ENCODE measurements at places on chromosomes 12 and 14.

DNA sequence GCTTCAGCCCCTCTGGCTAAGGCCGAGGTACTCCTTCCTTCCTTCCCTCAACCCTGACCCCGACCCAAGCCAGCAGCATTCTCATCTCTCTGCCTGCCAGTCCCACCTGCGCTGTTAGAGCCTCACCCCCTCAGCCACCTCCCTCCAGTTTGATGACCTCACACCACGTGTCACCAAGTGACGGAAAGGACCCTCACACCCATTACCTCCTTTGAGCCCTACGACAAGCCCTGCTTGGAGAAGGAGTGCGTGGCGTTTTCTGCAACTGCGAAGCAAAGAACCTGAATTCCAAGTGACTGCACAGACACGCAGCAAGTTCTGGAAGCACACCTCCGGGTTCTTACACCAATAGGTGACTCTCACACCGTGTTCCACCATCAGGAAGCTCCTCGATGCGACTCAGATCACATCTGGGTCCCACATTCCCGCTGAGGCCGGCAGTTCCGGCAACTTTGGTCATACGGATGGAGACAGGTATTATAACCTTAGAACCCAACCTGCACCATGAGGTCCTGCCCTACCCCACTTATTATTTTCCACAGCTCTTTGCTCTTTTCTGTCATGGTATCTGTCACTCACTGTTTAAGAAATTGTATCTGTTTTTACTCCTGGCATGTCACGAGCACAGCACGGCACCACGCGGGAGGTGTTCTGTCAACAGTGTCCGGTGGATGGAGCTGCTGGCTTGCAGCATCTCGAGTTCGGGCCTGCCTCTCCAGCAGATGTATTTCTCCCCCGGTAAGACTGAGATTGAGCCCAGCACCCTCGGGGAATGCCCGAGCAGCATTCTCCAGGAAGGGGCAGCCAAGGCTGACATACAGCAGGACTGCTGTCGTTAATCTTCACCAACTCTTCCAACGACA lies 5.0 kb upstream of the SLC6A12 start:
- no peak for DNase-seq

DNA sequence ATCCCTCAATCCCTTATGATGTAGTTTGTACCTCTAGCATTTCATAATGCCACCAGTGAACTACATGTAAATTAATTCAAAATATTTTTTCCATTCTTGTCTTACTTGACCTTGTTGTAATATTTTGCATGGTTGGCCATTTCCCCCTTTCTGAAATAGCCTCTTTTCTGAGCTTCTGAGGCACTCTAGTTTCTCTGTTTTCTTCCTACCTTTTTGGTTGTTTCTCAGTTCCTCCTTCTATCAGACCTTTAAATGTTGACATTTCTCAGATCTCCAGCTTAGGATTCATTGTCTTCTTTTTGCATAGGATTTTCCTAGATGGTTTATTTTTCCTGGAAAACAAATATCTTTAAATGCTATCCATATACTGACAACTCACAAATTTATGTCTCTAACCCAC lies 9.8 kb upstream of the RMST start:
- no peak for DNase-seq

GRCh38 chr14:53054457-53054856 lies 98.7 kb downstream of the DDHD1 start:
- no peak for DNase-seq

- no peak for DNase-seq
These were observed 225.8 kb upstream of the SOX5 start for GRCh38 chr12:24175284-24175683.

DNA sequence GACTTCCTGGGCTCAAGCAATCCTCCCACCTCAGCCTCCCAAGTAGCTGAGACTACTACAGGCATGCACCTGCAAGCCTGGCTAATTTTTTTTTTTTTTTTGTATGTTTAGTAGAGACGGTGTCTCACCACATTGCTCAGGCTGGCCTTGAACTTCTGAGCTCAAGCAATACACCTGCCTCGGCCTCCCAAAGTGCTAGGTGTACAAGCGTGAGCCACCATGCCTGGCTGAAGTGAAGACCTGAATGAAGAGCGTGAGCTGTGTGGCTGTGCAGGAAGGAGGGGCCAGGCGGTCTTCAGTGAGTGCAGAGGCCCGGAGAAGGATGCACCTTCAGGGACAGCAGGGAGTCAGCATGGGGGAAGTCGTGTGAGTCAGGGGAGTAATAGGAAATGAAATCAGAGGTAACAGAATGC lies 14.9 kb upstream of the NFKBIA start:
- no peak for DNase-seq

DNA sequence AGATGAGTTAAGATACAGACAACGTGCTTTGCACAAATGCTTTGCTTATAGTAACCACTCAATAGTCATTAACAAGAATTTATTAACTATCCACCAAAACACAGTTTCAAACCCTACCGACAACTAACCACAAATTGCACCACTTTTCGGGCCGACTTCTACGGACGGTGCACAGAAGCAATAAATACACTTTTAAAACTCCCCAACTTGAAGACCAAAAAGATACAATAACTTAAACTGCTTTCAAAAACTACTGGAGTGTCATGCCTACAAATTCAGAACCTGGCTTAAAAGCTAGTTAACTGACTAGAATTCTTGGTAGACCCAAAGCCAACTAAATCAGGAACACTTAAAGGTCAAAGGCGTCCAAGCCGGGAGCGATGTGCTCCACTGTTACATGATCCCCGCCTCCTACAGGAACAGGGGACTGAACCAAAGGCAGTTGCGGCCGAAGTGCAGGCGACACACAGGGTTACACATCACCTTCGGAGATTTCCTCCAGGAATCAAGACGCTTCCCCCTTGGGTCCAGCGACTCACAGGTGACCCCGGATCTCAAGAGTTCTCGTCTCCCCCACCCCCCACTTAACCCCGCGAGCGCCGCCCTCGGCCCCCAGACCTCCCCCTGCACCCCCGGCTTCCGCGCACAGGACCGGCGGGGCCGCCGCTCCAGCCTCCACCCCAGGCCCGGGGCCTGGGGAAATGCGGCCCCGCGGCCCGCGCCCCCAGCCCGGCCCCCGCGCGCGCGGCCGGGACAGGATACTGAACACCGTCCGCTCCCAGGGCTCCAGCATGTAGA lies 507 bp downstream of the SPTSSA start:
- DNase-seq = peak; percentile 82

- no peak for DNase-seq
These were observed 180.8 kb downstream of the EFCAB11 start for GRCh38 chr14:89773644-89774316.

DNA sequence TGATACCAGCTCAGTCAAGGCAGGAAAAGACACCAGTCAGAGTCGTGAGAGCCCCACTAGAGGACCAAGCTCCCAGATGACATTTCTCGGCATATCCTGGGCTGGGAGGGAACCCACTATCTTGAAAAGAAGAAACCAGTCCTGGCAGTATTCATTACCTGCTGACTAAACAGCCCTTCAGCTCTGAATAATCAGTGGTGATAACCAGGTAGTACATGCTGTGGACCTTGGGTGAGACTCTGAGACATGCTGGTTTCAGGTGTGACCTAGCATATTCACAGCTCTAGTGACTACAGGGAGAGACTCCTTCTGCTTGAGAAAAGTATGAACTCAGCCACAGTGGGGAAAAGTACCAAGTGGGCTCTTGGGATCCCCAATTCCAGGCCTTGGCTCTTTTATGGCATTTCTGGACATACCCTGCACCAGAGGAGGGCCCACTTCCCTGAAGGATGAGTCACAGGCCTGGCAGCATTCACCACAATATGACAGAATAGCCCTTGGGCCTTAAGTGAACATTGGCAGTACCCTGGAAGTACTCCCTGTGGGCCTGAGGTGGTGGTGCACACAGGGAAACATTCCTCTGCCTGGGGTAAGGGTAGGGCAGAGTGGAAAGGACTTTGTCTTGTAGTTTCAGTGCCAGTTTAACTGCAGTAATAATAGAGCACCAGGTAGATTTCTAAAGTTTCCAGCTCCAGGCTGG lies 82.6 kb upstream of the SLC38A4 start:
- DNase-seq = peak; percentile 14

GRCh38 chr14:70256601-70257000 lies 67.8 kb upstream of the SLC8A3 start:
- no peak for DNase-seq

- peak; percentile 56 for DNase-seq
These were observed 1.7 kb downstream of the M6PR start for GRCh38 chr12:8947737-8948136.

- no peak for DNase-seq
These were observed 89.2 kb downstream of the ARF6 start for GRCh38 chr14:49982082-49982481.

DNA sequence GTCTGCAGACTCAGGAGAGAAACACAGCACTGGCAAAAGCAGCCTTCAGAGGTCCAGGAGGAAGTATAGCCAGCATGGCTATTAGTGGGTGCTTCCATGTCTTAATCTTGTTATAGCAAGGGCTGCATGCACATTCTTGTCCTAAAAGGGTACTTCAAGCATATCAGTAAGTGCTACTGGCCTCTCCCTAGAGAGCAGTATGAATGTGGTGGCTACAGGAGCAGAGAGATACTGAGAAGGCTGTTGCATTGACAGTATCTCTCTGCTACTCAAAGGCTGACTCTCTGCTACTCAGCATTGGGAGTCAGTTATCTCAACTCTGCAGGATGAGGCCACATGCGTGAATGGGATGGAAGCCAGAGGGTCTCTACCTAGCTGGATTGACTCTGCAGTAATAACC lies 2.0 kb downstream of the GARIN6 start:
- DNase-seq = no peak

All from RKO (cell line).